ENCODE measurements at places on chromosomes 2 and 18. TPM values are rescaled to one million over a fixed set of nuclear protein-coding genes. Genes with fewer than 3 reads are reported as not detected.

GRCh38 chr2:223383315-223383714, 218.8 kb downstream of the SCG2 start:
- DNase-seq, result no peak
- peaks cover 9% of the 10 kb centered on the region for H3K27me3 ChIP-seq
- no peaks in the 10 kb centered on the region for H3K36me3 ChIP-seq

- H3K4me1 ChIP-seq, result no peaks in the 10 kb centered on the region
- no peak for DNase-seq
- no peaks in the 10 kb centered on the region for H3K36me3 ChIP-seq
- no peak overlapping the region for H3K27ac ChIP-seq
- no peak overlapping the region for H3K4me3 ChIP-seq
- no peaks in the 10 kb centered on the region for H3K27me3 ChIP-seq
Observed at GRCh38 chr2:8212239-8212638, 469.6 kb upstream of the ID2 start.

GRCh38 chr2:221671515-221671914, 99.4 kb upstream of the EPHA4 start:
- no peaks in the 10 kb centered on the region for H3K36me3 ChIP-seq
- H3K27me3 ChIP-seq, result 0 out of 2 replicates have a peak, but pooled peaks cover 4% of the 10 kb centered on the region
- H3K27ac ChIP-seq, result no peak overlapping the region
- no peaks in the 10 kb centered on the region for H3K4me1 ChIP-seq
- H3K4me3 ChIP-seq, result no peak overlapping the region

DNA sequence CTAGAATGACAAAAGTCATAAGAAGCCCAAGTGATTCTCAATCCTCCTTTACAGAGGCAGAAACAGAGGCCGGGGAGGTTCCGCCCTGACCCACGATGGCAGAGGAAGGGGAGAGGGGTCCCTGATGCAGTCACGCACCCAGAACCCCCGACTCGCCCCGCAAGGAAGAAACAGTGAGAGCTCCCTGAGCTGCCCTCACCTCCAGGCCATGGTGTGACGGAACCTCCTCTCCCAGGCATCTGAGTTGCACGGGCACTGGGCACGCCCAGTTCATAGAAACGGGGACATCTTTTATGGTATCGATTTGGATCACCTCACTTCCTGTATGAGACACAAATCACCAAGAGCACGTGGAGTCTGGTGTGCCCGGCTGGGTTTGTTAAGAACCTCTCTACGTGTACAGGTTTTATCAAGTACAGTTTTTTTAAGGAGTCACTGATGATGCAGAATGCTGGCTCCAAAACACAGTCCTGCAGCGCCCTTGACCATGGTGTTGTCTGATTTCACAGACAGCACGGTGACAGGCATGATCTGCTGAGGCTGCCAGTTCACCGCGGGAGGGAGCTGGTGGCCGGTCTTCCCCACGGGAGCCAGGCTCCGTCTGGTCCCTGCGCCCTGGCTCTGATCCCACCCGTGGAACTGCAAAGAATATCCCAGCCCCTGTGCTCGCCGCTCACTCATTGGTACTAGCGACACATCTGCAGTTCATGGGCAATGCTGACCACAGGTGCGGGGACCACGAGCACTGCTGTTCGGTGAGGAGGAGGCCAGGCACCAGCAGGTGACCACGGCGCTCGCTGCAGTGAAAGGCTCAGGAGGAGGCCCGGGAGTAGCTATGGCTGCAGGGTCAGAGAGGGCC, 35.6 kb downstream of the PXDN start:
- DNase-seq, result no peak
- H3K27ac ChIP-seq, result peak overlapping the region; percentile 74
- peaks cover 2% of the 10 kb centered on the region for H3K36me3 ChIP-seq

GRCh38 chr2:198479065-198479464, 674.7 kb downstream of the PLCL1 start:
- DNase-seq, result peak; percentile 7
- H3K4me1 ChIP-seq, result peaks cover 10% of the 10 kb centered on the region

SP3 gene
- total RNA-seq, result 133 TPM

ASXL3 gene
- total RNA-seq, result not detected

CRYGD gene
- not detected for total RNA-seq

ANKRD29 gene
- total RNA-seq, result 3.9 TPM

ITGA4 gene
- total RNA-seq, result 22.7 TPM
